ENCODE measurements at places on chromosomes 3 and 15.

DNA sequence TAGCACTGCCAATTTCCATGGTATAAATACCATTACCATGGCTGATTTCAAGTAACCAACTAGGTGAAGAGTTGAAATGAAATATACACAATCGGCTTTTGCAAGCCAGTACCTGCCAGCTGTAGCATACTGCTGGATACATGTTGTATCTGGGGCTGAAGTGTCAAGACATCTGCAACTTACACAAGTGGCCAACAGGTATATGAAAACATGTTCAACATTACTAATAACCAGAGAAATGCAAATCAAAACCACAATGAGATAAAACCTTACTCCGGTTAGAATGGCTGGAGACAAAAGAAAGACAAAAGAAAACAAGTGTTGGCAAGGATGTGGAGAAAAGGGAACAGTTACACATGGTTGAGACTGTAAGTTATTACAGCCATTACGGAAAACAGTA lies 11.6 kb downstream of the ATOSA start:
- DNase-seq, result no peak

DNA sequence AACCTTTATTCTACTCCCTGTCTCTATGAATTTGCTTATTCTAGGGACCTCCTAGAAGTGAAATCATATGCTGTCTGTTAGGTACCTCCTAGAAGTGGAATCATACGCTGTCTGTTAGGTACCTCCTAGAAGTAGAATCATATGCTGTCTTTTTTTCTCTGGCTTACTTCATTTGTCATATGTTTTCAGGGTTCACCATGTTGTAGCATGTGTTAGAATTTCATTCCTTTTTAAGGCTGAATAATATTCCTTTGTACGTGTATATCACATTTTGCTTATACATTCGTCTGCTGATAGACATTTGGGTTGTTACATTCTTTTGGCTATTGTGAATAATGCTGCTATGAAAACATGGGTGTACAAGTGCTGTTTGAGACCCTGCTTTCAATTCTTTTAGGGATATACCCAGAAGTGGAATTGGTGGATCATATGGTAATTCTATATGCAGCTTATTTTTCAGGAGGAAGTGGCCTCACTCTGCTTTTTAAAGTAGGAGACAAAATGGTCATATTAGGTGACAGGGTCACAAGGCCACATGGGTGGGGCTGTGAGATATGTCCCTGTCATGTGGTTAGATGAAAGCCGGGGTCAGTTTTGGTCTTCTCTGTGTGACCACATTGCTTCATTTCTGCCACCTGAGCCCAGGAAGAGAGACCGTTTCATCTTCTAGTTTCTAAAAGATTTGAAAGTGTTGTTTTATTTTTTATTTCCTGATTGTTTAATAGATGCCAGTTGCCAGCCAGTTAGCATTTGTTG lies 76.7 kb downstream of the FLNB start:
- no peak for DNase-seq

- DNase-seq, result no peak
Measured at GRCh38 chr3:66625505-66626216, 124.8 kb upstream of the LRIG1 start.

DNA sequence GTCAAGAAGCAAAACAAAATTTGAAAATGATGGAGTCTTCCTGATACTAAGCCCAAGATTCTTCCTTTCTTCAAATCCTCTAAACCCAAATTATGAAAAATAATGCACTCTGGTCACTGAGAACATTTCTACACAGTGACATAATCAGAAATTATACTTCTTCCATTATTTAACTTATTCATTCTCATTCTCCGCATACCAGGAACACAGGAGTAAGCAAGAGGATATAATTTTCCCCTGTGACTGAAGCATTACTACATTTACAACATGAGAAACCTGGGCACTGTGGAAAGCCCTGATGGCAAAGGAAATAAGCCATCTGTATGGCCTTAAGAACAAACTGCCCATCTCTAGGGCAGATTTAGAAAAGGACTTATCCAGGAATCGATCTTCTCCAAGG lies 47.0 kb downstream of the EXD1 start:
- no peak for DNase-seq

DNA sequence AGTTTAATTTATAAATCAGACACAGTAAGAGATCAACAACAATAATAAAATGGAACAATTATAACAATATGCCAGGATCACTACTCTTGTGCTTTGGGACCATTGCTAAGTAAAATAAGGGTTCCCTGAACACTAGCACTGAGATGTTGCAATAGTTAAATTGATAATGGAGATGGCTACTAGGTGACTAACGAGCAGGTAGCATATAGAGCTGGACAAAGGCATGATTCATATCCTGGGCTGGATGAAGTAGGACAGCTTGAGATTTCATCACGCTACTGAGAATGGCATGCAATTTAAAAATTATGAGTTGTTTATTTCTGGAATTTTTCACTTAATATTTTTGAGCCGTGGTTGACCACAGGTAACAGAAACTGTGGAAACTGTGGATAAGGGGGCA lies 20.7 kb upstream of the MYZAP start:
- DNase-seq, result no peak

- DNase-seq, result no peak
Measured at GRCh38 chr15:38826880-38827279, 262.3 kb upstream of the RASGRP1 start.

DNA sequence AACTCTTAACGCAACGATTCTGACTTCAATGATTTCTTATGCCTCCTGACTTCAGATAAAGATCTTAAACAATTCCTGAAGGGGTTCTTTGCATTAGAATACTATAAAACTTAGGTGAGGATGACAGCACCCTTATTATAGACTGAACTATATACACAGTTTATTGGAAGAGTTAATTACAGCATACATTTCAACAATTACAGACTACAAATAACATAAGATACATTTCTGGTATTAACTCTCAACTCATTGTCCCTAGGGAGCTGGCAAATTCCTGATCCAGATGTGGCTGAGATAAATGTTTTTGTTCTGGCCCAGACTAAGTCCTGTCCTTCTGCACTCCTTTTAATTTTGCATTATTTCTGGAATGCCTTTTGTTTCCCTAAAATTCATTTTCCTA lies 155.5 kb upstream of the TMC3 start:
- no peak for DNase-seq

DNA sequence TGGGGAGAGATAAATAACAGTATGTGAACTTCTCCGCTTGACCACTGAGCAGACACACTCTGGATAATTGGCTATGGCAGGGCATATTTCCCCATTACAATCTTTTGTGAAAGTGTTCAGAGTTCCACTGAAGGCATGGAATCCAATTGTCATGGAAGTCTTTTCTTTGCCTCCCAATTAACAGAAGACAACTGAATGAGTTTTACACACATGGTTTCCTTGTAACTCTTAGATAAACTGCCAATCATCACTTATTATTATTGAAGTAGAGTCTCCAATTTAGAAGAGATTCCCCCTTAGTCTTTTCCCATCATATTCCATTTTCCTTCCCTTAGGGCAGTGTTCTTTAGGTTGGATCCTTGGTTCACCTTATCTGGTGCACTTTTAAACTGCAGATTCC lies 308.3 kb downstream of the NR2F2 start:
- no peak for DNase-seq

DNA sequence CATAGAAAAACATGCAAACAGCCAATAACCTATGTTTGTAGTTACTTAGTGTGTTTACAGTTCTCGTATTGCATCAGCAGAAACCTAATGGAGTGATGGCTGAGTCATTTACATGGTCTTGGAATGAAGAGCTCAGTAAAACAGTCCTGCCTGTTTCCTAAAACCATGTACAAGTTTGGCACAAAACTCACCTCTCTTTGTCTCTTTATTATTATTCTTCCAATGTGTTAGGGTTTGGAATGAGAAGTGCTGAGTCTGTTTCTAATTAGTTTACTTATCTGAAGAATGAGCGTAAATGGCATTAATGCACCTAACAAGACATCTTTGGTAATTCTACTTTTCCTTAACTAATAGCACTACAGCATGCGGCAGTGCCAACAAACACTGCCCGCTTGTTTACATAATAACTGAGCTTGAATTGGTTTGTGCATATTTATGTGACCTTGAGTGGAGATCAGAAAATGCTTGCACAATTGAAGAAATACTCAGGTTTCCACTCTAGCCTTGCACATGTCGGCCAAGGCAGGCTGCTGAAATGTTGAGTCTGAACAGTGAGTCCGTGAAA lies 385.4 kb upstream of the SEMA6D start:
- DNase-seq, result peak; percentile 14

DNA sequence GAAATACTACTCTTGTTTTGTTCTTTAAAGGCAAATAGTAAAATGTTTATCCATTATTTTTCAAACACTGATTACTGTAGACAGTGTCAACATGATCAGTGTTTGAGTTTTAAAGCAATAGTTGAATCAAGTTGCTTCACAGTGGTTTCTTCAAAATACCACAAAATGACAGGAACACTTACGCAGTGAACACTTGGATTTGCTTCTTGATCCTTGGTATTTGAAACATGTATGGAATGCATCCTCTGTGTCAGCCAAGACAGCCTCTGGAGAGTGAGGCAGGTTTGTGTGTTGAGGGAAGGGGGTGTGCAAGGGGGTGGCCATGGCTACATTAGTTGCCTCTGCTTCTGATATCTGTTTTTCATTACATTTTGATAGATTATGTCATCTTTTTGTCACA lies 413.0 kb downstream of the RBMS3 start:
- DNase-seq, result no peak

- DNase-seq, result no peak
Measured at GRCh38 chr3:4588466-4588865, 95.3 kb downstream of the ITPR1 start.

DNA sequence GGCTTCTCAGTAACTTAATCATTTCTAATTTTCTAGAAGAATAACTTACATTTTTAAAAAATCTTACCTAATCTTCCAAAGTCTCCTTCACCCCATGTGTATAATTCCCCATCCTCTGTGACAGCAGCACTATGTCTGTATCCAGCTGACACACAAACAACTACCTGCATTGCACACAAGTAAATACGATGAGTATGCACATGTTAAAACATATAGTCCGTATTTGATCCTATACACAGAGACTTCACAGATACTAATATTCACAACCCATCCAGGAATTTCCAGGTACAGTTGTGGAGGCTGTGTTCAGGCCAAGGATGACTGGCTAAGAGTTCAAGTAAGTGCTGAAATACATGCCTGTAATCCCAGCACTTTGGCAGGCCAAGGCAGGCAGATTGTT lies 78.6 kb downstream of the HERC1 start:
- no peak for DNase-seq

GRCh38 chr3:38472342-38472741 lies 18.7 kb downstream of the ACVR2B start:
- no peak for DNase-seq

- no peak for DNase-seq
Measured at GRCh38 chr3:34405159-34405558, 606.7 kb downstream of the PDCD6IP start.

DNA sequence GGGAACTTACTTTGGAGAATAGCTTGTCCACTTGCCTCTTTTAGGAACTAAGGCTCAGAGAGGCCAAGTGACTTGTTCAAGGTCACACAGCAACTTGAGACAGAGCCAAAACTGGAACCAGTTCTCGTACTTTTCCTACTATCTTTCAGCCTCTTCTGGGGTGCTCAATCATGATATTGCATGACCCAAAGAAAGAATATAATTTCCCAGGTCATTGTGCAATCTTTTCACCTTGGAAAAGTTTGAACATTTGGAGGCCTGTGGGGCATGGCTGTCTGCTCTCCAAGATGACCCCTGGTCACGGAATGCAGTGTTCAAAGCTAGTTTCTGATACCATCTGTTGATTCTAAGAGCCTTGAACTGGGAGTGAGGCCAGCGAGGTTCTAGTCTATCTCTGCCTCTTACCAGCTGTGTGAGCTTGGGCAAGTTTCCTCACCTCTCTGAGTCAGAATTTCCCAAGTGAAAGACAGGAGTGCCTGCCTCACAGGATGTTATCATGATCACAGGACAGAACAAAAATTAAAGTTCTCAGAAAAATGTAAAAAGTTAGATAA lies 89.7 kb downstream of the BDH1 start:
- no peak for DNase-seq

GRCh38 chr3:13191016-13191415 lies 117.8 kb upstream of the IQSEC1 start:
- DNase-seq, result no peak

DNA sequence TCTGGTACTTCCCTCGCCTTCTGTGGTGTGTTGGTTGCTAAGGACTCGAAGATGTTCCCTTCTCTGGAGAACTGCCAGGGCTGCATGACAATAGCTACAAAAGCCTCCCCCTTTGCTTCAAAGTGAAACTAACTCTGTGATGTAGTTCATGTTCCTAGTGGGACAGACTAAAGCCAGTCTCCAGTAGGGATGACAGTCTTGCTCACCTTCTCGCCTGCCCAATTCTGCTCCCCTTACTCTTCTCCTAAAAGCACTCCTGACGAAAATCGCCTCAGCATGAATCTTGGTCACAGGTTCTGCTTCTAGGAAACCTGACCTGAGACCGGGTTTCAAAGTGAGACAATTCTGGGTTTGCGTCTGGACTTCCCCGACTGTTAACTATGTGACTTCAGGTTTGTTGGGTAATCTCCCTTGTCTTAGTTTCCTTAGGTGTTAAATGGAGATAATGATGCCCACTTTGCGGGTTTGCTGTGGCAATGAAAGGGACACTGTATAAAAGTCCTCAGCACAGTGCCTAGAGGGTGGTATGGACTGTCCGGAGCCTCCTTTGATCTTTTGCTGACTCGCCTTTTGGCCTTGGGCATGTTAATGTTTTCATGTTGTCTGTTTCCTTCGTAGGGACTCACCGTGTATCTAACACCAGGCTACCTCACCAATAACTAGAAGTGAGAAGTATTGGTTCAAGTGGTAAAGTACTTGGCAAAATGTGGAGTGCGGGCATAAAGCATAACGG lies 24.9 kb upstream of the THRB start:
- DNase-seq, result no peak

- DNase-seq, result no peak
Measured at GRCh38 chr15:28079313-28079969, 19.7 kb downstream of the OCA2 start.

GRCh38 chr3:13492048-13492447 lies 11.9 kb downstream of the HDAC11 start:
- no peak for DNase-seq

GRCh38 chr3:65406470-65406869 lies 632.2 kb downstream of the MAGI1 start:
- DNase-seq, result no peak

DNA sequence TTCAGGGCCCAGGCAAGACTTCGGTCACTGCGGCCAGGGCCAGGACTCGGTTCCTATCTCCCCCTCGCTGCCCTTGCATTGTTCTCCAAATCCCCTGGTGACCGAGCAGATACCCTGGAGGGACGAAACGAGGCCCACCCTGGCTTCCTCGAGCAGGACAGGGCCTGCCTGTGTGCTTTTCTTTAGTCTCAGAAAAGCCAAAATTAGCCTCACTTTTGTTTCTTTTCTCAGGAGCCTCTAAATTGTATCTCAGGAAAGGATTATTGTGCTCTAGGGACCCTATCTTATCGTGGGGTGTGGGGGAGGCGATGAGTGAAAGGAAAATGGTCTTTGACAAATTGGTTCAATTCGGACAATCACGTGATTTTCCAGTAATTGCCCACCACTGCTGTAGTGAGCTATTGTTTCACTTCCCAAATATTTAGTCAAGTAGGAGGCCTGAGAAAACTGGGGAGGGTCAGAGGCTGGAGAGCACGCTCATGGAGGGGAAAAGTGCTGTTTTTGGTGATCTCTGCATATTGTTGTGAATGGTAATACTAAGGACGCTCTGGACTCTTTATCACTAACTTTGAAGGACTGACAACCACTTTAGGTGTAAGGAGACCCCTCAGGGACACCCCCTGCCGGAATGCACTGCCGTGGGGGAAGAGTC lies 61.6 kb downstream of the TMEM44 start:
- DNase-seq, result no peak
